ENCODE measurements at places on chromosomes 6 and 20. TPM values are rescaled to one million over a fixed set of nuclear protein-coding genes. Genes with fewer than 3 reads are reported as not detected.

The BMP6 gene
- 3.5 TPM for total RNA-seq

The RAD21L1 gene
- total RNA-seq = not detected

The DYNLT2 gene
- total RNA-seq = 1.9 TPM

The ZKSCAN8 gene
- total RNA-seq = 22.9 TPM

The BANF2 gene
- not detected for total RNA-seq

The RPS6KA2 gene
- total RNA-seq = 23.7 TPM

The ABRACL gene
- total RNA-seq = 10.9 TPM

The C6orf132 gene
- 4.2 TPM for total RNA-seq

The TTK gene
- 1.5 TPM for total RNA-seq

The CHMP4B gene
- 76.4 TPM for total RNA-seq

The CGAS gene
- total RNA-seq = 3.7 TPM

The ASIP gene
- total RNA-seq = not detected

All from breast epithelium (tissue), 4 donors.